Germinal center (tissue), 1 donor: ENCODE measurements at places on chromosomes 2 and 18.

DNA sequence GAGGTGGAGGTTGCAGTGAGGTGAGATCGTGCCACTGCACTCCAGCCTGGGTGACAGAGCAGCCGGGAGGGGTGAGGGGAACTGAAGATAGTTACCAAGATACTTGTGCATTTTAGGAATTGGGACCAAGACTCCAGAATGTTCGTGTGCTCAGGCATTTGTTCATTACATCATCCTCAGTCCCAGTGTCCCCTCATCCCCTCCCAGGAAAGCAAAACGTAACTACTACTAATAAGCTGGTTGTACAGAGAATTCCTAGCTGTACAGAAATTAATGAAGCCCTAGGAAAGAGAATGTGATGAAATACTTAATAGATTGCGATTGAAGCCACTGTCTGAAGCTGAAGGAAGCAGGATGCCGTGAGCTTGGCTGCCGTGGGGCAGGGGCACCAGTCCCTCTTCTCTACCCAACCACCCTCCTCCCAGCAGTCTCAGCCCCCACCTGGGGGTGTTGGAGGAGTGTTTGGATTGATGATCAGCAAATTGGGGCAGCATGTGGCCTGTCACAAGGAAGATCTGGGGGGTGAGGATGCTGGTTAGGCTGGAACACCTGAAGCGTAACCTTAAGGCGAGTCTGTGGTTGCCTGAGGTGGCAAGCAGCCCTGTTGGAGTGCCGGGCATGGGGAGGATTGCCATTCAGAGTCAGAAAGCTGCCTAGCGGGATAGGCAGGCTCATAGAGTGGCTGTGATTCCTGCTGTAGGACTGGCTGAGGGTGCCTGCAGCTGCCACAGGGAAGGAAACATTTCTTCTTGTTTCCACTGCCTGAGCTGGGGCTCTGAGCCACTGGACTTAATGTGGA, 140.9 kb downstream of the SH3RF3 start:
- no peak for DNase-seq

DNA sequence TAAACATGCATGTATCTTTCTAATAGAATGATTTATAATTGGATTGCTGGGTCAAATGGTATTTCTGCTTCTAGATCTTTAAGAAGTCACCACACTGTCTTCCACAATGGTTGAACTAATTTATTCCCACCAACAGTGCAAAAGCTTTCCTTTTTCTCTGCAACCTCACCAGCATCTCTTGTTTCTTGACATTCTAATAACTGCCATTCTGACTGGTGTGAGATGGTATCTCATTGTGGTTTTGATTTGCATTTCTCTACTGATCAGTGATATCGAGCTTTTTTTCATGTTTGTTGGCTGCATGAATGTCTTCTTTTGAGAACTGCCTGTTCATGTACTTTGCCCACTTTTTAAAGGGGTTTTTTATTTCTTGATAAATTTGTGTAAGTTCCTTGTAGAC, 182.5 kb downstream of the ANKRD44 start:
- no peak for DNase-seq

DNA sequence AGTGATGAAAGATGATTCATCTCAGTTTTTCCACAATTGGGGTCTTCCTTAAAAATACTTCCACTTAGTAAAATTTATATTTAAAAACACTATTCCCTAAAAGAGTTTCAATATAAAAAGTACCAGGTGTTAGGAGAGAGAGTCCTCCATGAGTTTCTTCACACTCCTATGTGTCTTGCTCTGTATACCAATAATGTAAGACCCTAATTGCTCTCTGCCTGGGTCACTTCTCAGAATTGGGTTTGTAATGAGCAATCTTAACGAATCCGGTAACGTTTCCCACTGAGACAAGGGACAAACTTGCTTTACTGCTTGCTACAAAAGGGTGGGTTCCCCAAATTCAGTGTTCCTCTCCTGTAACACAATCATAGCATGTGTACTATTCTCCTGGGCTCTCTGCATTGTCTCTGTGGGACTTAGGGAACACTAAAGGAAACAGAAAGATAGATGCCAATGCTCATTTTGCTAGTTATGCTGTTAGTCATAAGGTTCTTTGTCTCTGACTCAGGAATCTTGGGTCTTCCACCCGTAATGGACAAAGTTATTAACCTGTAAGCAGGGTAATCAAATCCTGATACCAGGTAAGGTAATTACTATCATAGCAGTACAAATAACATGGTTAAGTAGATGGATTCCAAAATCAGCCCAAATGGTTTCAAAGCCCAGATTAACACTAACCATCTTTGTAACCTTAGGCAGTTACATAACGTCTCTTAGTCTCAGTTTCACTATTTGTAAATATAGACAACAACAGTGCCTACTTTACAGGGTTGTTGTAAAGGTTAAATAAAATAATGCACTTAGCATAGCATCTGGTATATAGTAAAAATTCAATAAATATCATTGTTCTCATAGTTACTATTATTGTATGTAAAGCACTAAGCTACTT, 46.3 kb downstream of the ITSN2 start:
- DNase-seq, result no peak

- DNase-seq, result no peak
Measured at GRCh38 chr2:37080266-37080665, 3.9 kb downstream of the HEATR5B start.

GRCh38 chr2:181698223-181698622, 17.9 kb upstream of the NEUROD1 start:
- no peak for DNase-seq

DNA sequence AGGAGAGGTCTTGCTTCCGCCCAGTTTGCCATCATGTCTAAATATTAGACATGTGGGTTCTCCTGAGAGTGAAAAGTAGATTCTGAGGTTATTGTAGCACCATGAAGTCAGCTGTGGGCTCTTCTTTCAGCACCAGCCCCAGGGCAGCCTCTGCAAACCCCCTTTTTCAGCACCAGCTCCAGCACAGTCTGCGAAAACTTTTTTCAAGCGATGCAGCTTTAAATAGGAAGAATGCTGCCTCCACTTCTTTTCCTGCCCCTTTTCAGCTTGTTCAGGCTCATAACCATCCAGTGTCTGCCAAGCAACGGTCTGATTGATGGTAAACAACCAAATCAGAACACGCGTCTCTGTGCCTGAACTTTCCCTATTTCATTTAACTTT, at the start of gene COL5A2:
Gene COL5A2 (minus strand): TSS at position 192 of the 381 bp plus-strand sequence. CDS start 157 bp downstream, at position 35.
- no peak for DNase-seq

- no peak for DNase-seq
Measured at GRCh38 chr2:24022975-24023575, 13.2 kb downstream of the MFSD2B start.

DNA sequence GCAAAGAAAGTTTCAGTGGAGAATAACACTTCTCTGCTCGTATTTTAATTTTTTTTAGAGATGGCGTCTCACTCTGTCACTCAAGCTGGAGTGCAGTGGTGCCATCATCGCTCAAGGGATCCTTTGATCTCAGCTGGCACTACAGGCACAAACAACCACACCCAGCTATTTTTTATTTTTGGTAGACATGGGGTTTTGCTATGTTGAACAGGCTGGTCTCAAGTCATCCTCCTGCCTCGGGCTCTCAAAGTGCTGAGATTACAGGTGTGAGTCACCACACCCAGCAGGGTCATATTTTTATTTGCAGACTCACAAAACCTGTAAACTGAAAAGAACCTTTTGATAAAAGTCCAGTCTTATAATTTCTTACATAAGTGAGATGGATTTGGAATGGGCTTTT, 2.6 kb downstream of the TRAK2 start:
- no peak for DNase-seq

- DNase-seq, result peak; percentile 27
Measured at GRCh38 chr2:39377226-39377939, 59.7 kb downstream of the MAP4K3 start.

DNA sequence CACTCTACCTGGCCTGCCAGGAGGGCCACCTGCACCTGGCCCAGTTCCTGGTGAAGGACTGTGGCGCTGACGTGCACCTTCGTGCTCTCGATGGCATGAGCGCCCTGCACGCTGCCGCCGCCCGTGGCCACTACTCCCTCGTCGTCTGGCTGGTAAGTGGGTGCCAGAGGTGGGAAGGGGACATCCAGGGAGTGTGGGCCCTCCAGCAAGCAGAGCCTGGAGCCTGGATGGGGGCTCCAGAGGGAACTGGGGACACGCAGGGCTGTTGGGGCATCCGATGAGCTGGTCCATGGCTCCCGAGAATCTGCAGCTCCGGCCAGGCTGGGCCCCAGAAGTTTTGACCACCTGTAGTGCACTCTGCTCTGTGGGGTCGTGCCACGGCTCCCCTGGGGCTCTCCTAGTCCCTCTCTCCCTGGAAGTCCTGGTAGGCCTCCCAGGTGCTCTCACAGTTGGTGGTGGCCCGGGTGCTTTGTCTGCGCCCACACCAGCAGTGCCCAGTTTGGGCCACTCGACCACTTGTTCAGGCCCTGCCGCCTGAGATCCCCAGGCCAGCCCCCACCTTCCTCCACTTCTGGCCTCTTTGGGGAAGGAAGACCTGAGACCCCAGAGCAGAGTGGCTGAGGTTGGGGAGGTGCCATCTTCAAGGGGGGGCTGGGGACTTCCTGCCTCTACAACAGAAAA, 4.7 kb downstream of the ESPNL start:
- no peak for DNase-seq

DNA sequence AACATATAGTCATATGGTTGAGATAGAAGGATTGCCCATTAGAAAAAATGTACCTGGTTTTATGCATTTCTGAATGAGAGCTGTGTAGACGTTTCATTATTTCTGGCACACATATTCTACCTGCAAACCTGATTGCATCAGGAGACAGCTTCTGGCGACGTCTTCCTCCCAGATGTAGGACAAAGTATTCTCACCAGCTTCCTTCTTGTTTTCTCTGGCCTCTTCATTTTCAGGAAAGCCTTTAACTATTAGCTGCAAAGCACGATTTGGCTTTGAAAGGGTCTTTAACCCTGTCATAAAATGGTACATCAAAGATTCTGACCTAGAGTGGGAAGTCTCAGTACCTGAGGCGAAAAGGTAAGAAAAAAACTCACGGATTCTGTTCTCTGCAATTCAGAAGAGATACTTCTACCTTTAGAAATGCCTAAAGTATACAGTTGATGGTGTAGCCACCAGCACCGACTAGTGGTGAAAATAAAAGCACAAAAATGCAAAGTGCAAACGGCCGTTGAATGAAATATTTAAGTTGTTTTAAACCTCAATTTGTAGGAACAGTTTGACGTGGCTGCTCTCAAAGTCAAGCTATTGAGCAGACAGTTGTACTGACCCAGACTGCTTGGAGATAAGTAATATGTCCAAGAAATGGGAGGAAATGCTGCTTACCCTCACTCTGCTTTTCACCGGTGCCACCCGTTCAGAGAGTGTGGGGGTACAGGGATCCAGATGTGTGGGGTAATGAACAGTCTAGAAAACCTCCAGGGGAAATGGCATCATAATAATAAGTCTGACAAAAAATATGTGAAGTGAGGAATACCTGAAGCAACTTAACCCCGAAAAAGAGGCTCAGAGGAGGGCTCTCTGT, 20.2 kb downstream of the IL18RAP start:
- peak; percentile 13 for DNase-seq

- no peak for DNase-seq
Measured at GRCh38 chr2:177363332-177363731, 29.2 kb upstream of the AGPS start.

DNA sequence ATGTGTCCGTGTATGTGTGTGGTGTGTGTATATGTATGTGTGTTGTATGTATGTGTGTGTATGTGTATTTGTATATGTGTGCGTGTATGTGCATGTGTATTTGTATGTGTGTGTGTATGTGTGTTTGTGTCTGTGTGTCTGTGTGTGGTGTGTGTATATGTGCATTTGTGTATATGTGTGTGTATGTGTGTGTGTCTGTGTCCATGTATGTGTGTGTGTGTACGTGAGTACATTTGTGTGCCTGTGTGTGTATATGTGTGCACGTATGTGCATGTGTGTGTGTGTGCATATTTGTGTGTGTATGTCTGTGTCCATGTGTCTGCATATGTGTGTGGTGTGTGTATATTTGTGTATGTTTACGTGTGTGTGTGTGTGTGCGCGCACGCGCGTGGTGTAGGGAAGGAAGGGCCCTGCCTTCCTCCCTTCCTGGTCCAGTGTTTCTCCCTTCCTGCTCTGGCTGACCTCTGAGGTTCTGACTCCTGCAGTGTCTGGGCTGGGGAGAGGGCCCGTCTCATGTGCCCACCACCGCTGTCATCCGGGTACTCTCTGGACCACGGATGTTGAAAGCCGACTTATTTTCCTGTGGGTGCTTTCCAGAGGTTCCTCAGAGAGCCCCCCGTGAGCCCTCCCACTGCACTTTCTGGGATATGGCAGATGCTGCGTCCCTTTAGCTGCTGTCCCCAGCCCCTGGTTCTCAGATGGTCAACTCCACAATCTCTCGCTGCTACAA, 209.5 kb downstream of the DYSF start:
- DNase-seq, result no peak

DNA sequence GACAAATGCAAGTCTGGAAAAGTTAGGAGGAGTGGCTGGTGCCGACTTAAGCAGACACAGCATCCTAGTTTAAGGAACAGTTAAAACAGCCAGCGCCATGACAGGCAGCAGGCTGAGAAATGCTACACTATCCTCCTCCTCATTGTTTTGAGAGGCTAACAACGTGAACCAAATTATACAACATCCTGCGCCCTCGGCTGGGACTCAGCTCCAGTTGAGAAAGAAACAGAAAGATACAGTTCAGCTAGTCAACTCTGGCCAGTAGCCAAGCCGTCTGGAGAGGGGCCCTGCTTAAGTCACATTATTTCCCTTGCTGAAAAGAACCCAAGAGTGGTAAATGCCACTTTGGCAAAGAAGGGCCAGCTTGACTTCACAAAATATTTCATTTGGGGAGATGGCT, 90.2 kb downstream of the BCL11A start:
- no peak for DNase-seq

DNA sequence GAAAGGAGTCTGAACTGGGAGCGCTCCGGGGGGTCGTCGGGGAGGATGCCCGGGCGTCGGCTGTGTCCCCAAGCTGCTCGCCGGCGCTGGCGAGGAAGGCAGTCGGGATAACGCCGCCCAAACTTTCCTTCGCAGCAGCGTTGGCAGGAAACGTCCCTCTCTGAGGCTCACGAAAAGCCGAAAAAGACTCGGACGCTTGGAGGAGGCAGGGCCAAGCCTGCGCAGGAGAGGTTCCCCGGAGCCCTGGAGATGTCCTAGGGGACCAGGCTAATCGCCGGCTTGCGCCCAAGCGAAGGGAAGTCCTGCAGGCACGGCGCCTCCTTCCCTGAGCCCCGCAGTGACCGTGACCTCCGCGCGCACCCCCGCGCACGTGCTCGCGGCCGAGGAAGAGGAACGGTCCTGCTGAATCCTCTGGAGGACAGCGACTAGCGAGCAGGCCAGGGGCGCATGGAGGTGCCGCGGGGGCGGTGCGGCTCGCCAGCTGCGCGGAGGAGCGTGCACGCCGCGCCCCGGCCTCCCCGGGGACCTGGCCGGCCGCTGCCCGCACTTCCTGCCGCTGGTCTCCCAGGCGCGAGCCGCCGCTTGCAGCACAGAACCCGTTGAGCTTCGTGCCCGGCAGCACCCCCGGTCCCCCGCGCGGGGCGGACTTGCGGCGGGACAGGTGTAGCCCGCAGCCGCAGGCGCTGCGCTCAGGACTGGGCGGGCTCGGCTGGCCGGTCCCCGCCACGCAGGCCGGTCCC, at the start of gene SH3RF3:
Gene SH3RF3 (plus strand): TSS at position 590 of the 740 bp plus-strand sequence.
- DNase-seq, result peak; percentile 24
